ENCODE measurements at places on chromosomes 4 and X.

DNA sequence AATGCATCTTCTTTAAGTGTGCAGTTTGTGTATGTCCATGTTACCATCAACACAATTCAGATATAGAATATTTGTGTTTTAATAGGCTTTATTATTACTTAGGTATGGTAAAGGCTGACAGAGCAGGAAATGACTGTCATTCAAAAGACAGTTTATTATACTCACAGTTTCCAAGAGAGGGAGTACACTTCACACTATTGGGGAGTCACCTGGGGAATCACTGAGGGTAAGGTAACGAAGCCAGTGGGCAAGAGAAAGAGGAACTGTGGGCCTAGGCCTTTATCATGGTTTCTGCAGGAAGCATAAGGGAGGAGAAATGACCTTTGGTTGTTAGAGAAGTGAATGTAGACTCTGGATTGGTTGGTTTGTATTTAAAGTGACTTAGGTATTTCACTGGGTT, 235.1 kb upstream of the HCCS start:
- DNase-seq: no peak

GRCh38 chr4:88458104-88458740, 1.3 kb downstream of the HERC5 start:
- DNase-seq: no peak

DNA sequence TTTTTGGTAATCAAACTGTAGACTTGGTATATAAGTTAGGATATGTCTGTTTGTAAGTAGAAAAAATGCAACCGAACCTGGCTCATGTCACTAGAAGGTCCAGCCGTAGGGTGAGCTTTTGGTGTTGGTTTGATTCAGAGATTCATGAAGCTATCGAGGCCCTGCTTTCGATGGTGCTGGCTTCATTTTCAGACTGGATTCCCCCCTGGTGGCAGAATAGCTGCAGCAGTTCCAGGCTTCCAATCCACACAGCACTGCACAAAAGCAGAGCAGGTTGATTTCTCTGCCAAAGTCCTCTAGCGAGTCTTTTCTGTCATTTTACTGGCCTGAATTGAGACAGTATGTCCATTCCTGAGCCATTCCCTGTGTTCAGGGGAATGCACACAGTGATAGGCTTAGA, 33.1 kb downstream of the PDK3 start:
- DNase-seq: no peak

DNA sequence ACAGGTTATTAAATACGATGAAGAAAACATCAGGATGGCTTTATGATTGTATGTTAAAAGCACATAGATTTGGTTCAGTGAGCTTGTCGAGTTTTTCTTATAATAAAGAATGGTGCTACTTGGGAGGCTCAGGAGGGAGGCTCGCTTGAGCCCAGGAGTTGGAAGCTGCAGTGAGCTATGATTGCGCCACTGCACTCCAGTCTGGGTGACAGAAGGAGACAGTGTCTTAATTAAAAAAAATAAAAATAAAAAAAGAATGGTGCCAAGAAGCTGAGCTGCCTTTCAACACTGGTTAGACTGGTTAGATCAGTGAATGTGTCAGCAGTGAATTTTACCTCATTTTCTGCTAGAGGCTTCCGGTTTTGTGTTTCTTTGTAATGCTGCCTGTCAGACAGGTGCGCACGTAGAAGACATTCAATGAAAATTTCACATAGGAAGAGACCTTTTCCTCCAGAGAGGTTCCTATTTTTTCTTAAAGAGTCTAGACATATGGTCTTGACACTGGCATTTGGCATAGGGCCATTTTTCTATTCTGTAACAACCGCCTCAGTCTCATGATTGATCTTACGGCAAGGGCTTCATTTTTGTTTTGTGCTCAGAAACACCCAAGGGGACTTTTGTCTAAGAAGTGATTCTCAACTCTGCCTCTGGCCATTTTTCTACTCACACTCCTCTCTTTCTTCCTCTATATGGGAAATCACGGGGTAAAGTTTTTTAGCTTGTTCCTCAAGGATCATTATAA, 15.0 kb upstream of the ARSF start:
- DNase-seq: peak; percentile 7

DNA sequence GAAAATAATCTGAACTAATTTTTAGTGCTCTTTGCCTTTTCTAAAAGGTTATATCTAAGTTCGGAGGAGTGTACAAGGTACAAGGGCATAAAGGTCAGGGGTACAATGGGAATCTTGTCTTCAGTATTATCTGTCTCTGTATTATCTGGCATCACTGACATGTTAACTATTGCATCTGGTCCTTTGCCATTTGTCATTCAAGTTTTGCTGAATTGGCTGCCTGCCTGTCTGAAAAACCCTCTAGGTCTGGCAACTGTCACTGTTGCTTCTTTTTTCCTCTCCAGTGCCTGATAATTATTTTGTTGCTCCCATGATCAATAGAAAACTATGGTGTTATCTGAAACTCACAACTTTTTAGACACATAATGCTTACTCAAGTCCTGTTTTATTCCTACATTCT, 112.5 kb upstream of the STK26 start:
- DNase-seq: no peak

DNA sequence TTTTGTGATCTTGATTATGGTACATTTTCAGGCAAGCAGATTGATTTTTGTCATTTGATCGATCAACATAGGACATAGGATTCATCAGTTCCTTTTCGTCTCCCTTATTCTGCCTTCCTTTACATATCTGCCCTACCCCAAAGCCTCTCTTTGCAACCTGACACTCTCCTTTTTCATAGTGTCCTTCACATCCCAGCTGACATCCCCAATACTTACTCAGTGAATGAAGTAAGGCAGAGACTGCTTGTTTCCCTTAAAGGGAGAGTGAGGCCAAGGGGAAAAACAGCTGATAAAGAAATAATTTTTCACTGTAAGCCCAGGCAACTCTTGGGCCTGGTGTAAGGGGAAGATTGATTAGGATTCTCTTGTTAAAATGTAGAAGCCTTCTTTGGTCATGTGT, 69.8 kb downstream of the GBA3 start:
- no peak for DNase-seq
